NCI-H446 treated with DMSO at 0.1 percent for 48 hours (cell line): ENCODE measurements at places on chromosomes 11 and 22.

- no peak for DNase-seq
These were observed 39.6 kb downstream of the LIF start for GRCh38 chr22:30206944-30207343.

DNA sequence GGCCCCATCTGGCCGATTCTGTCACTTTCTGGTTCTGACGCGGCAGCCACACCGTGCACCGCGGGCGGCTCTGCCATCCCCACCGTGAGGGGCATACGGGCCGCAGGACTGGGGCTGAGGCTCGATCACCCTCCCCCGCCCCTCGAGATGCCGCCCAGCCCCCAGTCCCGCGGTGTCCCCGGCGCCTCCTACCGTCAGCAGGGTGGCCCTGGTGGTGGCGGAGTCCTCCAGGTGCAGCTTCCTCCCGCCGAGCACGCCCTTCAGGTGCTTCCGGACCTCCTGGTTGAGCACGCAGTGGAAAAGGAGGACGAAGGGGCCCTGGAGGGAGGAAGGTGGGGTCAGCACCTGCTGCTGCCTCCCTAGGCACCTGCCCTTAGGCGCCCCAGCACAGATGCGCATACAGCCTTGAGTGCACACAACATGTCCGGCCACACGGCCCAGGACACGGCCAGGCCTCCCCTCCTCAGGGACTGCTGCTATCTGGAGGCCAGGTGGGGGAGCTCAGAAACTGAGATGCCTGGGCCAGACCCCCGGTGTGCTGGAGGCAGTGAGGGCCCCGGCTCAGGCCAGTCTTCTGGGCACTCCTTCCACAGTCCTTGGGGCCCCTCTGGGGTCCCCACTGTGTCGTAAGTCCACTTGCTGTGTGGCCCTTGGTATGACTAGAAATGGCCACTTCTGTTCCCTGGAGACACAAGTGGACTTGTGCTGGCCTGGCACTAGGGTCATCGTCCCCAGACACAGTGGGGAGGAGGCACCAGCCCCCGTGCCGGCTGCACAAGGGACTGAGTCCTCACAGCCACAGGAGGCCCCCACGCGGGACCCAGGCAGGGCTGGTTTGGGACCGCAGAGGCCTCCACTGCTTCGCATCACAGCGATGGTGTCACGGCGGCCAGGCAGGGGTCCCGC is 31.5 kb downstream of the TRMU start:
- no peak for DNase-seq

- no peak for DNase-seq
These were observed 762 bp downstream of the MTMR3 start for GRCh38 chr22:29883775-29884097.

DNA sequence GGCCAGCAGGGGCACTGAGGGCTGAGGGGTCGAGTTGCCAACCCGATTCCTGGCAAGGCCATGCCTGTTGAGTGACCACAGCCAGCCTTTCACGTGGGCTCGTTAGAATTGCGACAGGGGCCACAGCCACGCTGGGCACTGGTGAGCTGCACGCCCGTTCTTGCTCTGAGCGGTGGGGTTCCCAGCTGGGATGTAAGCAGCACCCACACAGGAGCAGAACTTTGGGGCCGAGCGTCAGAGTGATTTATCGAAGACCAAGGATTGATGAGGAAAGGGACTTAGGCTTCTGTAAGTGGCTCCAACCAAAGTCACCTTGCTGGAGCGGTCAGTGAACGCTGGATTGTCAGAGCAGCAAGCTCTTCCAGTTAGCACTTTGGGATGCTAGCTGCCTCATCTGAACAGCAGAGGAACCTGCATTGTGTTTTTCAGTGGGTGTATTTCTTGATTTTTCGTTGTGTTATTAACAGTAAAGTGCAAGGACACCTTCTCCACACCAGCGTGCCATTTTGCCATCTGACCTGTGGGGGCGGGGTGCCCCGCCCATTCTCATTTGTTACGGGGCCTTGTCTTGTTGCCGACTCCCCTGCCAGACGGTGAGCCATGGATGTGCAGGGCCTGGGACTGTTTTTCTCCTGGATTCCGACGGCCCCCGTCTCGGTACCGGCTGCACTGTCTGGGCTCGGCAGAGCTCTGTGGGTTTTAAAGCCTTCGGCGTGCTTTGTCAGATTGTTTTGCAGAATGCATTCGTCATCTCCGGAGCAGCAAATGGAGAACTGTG is 202.5 kb downstream of the TBC1D22A start:
- DNase-seq: no peak

GRCh38 chr22:19035474-19036228 is 86.6 kb downstream of the DGCR2 start:
- no peak for DNase-seq

DNA sequence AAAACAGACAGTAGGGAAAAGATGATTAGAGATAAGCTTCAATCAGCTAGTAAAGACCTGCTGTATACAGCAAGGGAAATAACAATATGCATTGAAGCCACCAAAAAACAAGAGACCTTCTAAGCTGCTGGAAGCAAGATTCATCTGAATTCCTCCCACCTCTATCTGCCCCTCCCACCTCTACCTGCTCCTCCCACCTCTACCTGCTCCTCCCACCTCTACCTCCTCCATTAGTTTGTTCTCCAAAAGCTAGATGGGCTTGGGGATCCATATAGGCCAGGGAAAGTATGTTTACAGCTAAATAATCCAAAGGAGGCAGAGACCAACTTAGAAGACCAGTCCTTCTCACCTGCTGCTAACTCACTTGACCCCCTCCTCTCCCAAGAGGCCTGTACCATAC is 33.2 kb downstream of the PAK1 start:
- DNase-seq: no peak

GRCh38 chr22:32760815-32761214 is 40.7 kb upstream of the TIMP3 start:
- DNase-seq: no peak

- no peak for DNase-seq
These were observed 36.9 kb downstream of the PTPRJ start for GRCh38 chr11:48017105-48017830.

DNA sequence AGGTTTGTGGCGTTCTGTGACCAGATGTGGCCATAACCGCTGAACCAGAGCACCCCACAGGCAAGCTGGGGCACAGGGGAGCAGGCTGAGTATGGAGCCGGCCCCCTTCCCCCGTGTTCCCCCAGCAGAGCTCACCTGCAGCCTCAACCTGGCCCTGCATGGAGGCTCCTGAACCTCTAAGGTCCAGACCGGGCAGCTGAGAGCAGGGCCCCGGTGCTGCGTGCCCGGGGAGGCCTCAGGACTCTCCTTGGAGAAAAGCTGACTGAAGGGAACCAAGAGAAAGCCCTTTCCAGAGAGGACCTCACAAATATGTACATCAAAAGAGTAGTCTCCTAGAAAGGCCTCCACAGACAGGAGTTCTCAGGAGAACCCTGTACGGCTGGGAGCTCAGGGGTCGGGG is 17.4 kb upstream of the IGSF22 start:
- no peak for DNase-seq

DNA sequence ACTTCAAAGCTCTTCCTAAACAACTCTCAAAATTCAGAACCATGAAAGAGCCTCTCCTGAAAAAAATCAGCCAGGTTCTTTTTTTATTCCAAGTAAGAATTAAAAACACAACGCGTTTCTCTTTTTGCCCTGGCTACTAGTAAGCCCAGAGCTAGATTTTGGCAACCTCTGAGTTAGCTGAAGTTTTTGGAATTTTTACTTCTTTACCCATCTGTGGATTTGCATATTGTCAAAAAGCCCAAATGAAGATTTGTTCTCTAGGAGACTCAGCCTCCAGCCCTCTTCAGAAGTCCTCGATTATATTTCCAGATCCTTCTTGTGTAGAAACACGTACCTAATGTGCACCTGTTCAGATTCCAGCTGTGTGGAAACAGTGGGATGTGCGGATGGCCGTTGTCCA is 517.9 kb downstream of the TBC1D22A start:
- no peak for DNase-seq

DNA sequence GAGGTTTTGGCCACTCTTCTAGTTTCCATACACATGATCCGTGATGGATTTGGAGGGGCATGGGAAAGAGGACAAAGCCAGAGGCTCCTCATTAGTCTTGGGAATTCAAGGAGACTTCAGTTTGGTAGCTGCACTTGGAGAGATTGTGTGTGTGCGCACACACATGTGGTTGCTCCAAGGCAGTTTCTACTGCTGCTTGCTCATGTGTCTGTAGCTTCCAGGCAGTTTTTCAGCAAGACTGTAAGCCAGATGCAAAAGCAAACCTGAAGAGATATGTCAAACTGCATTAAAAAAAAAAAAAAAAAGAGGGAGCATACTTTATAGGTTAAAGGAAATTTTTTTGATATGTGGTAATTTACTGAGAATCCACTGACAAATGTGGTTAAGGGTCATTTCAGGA is 95.7 kb downstream of the OSBP2 start:
- no peak for DNase-seq

- no peak for DNase-seq
These were observed 50.9 kb downstream of the APOL1 start for GRCh38 chr22:36303874-36304273.

- no peak for DNase-seq
These were observed 18.9 kb upstream of the SLC22A12 start for GRCh38 chr11:64572143-64572542.

- no peak for DNase-seq
These were observed 438.1 kb downstream of the NTM start for GRCh38 chr11:131808470-131808869.

GRCh38 chr11:93850594-93851018 is at the start of gene VSTM5:
Gene VSTM5 (minus strand): TSS chr11:93850618. CDS start chr11:93850502, 116 bp downstream.
- no peak for DNase-seq
